ENCODE measurements at places on chromosomes 13 and 19.
A peak's percentile ranks its signal among the peaks of the same experiment; 100 is the strongest.

DNA sequence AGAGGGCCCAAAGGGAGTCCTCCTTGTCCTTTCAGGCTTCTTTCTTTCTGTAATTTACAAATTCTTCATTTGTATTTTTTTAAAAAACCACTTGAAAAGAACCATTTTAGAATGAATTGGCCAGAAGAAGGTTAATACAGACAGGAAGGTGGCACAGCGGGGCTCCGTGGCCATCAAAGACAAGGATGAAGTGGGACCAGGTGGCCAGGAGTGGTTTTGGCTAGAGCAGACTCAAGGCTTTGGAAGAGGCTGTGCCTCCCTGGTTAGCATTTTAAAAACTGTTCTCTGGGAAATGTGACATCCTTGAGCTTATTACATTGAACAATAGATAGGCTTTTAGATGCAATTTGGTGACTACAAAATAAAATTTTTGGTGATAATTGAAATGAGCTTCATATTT is 48.4 kb downstream of the ATP8A2 start:
- no peak for DNase-seq

DNA sequence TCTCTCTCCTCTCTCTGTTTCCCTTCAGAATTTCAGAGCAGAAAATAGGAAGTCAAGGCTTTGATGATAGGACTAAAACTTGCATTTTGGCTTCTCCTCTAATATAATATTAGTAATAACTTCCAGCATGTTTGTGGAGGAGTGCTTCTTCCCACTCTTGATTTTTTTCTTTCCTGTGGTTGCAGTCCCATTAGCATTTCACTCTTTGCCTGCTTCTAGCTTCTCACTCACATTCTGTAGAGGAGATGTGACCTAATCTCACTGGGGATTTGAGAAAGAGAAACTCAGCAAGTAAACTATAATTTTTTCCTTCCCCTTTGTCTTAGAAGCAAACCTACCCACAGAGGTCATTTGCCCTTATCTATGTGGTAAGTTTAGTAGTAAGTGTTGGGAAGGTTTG is 169.4 kb upstream of the HTR2A start:
- no peak for DNase-seq

DNA sequence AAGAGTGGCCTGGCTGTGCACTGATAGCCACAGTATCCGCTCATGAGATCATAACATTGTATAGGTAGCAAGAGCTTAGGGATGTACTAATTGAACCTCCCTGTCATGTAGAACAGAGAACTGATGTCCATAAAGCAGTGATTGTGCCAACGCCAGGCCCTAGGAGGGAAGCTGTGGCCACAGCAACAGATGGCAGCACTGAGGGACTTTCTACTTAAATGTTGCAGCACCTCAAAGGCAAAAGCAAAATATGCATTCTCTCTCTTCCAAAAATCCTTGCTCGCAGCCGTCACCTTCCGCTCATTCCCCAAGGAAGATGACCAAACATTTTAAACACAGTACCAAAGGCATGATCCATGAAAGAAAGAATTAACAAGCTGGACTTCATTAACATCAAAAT is 32.3 kb downstream of the COL4A1 start:
- DNase-seq = no peak

DNA sequence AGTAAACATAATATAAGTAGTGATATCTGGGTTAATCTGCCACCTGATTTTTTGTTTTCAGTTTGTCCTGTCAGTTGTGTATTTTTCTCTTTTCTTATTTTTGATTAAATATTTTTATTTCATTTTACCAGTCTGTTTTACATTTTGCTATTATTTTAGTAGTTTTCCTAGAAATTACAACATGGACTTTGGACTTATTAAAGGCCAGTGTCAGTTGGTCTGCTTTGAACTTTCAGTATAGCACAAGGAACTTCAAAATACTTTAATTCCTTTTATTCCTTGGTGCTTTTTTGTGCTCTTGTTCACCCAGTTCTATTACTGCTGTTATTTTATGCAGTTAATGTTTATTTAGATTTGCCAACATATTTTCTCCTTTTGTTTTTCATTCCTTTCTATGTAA is 149.6 kb downstream of the PDS5B start:
- DNase-seq = no peak

DNA sequence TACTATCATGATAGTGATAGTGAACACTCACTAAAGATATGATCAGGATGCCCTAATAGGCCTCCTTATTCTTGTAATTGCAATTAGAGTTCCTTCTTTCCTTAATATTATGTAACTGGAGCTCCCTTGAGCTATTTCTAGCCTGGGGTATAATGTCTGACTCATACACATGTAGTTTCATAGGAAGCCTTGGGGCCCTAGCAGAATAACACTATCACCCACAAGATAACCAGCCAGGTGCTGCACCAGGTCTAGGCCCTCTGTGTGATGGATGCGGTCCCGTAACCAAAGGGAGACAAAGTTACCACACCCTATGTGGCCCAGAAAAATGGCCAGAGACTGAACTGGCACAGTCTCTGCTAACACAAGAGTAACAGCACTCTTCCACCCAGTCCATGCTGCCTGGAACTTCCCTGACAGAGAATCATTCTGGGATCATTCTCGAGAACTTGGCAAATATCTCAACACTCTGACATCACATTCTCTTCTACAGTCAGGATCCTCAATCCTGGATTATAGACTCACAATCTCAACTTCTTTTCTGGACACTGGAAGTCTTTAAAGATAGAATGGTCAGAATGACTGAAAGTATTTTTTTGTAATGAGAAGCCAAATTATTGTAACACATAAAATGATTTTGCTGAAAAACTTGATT is 32.6 kb upstream of the IGFL4 start:
- DNase-seq = no peak

GRCh38 chr13:23770973-23771372 is 118.2 kb downstream of the MIPEP start:
- DNase-seq = no peak

DNA sequence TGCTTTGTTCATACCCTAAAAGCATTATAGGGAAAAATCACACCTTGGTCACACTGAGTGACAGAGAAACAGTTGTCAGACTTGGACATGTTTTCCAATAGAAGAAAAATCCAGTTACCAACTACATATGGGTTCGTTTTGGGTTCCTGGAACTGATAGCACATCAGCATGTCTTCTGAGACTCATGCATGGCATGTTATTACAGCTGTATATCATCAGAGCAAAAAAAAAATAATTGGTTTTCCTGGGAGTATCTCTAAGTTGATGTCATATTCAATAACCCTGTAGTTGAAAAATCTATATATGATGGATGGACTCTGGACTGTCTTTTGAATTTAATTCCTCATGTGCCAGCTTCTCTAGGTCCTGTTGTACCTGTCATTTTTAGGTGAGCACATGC is 211.6 kb downstream of the DNAJC15 start:
- DNase-seq = no peak

DNA sequence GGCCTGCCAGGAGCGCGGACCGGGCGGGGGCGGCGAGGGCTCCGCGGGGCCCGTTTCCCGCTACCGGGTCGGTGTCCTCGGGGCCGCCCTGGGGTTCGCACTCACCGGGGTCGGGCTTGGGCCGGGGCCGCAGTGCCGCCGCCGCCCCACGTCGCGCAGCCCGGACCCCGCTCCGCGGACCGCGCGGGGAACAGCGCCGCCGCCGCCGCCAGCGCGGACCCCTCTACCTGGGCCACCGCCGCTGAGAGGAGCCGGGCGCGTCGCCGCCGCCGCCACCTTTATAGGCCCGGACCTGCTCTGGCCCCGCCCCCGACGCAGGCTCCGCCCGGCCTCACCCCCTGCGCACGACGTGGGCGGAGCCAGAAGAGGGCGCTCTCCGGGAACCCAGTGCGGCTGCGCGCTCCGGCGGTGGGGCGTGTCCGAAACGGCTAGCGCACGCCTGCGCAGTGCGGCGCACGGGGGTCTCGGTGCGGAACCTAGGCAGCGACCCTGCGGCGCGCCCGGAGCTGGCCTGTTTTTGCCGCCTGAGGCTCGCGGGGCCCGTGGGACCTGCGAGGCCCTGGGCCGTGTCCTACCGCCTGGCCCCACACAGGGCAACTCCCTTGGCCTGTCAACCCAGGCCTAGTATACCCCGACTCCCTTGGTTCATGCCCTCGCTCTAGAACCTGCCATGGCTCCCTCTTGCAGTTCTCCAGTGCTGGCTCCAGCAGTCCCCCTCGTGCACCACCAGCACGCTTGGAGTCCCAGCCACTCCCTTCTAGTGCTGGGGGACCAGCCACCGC is at the start of gene MKNK2:
Gene MKNK2, minus strand, starts transcription at position 254 of the 782 bp plus-strand sequence. CDS start 393 bp downstream, outside the sequence.
- peak; percentile 86 for DNase-seq

- DNase-seq = no peak
Observed at GRCh38 chr13:113203507-113204377, 4.7 kb downstream of the PCID2 start.

- DNase-seq = no peak
Observed at GRCh38 chr13:108780706-108781105, 151.3 kb downstream of the MYO16 start.

DNA sequence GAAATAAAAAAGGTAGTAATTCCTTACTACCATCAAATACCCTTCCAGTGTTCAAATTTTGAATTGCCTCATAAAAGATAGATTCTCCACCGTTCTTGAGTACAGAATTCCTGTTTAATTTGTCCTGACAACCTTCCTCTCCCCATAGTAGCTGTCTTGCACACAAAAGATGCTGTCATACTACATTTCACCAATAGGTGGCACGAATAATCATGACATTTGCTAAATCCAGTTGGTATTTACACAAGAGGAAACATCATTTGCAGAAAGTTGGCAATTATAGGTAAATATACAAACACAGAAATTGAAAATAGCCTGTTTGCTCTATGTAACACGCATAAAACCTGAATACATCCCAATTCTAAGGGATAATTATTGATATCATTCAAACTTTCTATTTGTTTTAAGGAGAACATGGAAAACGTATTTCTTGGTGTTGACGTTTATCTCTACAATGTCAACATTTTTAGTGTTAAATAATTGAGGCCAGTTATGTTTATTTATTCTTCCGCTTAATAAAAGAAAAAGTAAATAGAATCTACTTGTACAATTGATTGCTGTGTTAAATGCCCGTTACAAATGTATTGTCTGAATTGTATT is 58.3 kb upstream of the CLDN10 start:
- DNase-seq = no peak

DNA sequence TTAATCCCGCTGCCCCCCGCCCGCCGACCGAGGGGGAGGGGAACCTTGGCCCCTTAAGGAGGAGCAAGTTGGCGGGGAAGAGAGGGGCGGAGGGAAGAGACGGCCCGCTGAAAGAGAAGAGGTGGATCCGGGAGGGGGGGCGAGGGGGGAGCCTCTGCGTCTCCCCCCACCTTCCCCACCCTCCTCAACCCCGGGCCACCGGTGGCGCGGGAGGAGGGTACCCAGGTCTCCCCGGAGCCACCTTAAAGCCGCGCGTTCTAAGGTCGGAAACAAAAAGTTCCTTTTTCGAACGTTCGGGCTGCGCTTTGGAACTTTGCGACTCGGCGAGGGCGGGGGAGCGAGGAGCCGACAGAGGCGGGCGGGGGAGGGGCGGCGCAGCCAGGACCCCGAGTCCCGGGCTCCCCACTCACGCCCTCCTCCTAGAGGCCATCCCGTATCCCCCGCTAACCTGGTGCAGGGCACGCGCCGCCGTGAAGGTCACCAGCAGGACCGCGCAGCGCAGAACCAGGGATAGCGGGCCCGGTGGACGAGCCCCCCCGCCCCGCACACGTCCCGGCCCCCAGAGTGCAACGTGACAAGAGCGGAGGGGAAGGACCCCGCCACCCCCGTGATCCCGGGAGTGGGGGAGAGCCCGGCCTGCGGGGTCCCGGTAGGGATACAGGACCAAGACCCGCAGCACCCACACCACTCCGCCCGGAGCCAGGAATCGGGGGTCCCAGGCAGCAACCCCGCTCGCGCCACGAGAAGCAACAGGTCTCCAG is 659 bp downstream of the ERF start:
- peak; percentile 58 for DNase-seq

DNA sequence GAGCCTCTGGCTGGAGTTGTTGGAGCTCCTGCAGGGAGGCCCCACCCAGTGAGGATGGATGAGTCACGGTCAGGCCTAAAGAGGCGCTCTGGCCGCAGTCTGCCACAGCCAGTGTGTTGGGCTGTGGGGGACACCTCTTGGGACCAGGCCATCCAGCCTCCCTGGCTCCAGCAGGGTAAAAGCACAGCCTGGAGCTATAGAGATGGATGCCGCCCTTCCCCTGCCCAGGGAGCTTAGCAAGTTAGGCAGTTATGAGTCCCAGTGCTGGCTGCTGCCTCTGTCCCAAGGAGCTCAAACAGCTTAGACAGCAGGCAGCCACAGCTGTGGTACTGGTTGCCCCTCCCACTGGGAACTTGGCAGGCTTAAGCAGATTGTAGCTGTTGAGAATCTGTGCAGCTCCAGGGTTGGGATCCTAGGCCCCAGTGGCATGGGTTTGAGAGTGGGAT is 100.9 kb downstream of the NDFIP2 start:
- DNase-seq = no peak

- no peak for DNase-seq
Observed at GRCh38 chr19:30711296-30711695, 339.1 kb downstream of the ZNF536 start.

DNA sequence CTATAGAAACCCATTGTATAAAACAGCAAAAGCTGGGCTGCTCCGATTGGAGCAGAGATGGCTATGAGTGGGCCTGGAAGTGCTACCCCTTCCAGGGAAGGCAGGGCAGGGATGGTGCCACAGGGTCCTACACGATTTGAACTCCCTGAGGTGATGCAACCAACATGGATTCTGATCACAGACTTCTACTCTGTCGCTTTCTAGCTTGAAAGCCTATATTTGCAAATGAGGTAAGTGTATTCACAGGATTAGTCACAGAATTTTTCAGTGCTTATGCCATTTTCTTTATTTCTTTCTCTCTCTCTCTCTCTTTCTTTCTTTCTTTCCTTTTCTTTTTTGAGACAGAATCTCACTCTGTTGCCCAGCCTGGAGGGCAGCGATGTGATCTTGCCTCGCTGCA is 179.0 kb downstream of the SPRY2 start:
- DNase-seq = no peak

- DNase-seq = no peak
Observed at GRCh38 chr13:106609116-106609515, 41.2 kb upstream of the ARGLU1 start.

DNA sequence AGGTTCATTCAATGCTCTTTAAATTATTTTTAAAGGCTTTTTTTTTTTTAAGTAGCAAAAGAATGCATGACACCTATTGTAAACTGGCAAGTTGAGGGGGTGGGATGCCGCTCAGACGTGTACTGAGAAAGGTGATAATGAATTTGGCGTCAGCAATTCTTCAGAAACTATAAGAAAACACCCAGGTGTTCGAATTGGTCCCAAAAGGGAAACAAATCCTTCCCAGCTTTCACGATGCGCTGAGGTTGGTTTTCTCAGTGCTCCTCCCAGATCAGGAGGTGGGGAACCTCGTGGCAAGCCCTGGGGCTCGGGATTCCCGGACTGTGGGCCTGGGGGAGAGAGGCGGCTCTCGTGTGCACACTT is 543 bp upstream of the FAM124A start:
- DNase-seq = no peak

- DNase-seq = no peak
Observed at GRCh38 chr13:73261739-73262216, 203.0 kb downstream of the KLF5 start.

- DNase-seq = no peak
Observed at GRCh38 chr13:27658546-27658945, 36.9 kb downstream of the POLR1D start.

DNA sequence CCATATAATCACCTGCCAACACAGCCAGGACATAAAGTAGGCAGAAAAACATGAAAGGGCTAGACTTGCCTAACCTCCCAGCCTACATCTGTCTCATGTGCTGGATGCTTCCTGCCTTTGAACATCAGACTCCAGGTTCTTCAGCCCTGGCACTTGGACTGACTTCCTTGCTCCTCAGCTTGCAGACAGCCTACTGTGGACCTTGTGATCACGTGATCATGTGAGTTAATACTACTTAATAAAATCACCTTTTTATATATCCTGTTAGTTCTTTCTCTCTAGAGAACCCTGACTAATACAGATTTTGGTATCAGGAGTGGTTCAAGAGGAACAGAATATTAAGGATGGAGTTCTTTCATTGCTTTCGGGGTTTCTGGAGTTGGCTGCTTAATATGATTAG is 2867.6 kb downstream of the PCDH9 start:
- DNase-seq = no peak

All from stimulated activated CD8-positive, alpha-beta memory T cell treated with anti-CD3 and anti-CD28 coated beads, Interleukin-15, amount 100 ng/mL, for 48 hours (primary cell).